ENCODE measurements at places on chromosomes 16 and 17.

GRCh38 chr16:30651124-30652004 lies 604 bp downstream of the PRR14 start:
- peak; percentile 58 for DNase-seq

- no peak for DNase-seq
These were observed 42.8 kb downstream of the METRNL start for GRCh38 chr17:83121921-83122820.

DNA sequence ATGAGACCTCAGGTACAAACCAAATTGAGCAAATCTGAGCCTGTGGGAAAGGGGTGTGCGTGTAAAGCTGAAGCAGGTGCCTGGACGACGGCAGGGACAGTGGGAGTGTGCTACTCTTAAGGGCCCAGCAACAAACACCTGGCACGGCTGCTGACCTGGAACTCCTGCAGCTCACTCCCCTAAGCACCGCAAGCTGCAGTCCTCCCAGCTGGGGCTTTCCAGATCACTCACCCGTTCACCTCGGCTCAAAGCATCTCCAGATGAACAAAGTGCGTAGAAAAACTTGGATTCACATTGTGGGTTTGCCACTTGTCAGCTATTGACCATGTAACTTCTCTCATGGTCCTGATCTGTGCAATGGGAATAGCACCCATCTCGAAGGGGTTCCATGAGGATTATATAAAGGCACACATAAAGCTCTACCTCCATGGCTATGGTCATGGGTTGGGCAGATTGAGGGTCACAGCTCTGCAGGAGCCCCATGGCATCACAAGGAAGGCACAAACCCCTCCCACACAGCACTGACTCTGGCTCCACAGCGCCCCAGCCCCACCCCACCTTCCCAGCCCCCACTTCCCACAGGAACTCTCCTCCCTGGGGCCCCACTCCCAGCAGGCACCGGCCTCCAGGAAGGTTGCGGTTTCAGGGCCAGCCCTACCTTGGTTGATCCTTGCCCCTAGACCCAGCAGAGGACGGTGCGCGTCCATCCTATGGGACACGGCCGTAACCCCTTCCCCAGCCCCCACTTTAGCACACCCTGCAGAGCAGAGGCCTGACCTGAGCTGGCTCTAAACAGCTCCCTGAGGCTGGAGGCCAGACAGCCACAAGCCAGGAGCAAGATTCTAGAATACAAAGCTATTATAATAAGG lies 21.9 kb downstream of the ST3GAL2 start:
- DNase-seq: no peak

- DNase-seq: no peak
These were observed 8.3 kb upstream of the CLUH start for GRCh38 chr17:2719861-2720260.

DNA sequence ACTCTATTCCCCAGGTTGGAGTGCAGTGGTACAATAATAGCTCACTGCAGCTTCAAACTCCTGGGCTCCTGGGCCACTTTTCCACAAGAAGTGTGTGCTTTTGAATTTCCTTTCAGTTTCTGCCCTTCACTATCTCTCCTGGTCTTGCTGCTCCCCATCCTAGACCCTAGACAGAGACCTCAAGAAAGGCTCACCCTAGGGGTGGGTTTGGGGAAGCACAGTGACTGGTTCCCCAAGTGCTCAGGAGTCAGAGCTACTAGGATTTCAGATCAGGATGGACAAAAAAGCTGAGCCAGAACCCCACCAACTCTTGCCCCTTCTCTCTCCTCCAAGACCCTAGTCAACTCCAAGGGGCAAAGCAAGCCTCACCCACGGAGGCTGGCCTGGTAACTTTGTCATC lies 1.6 kb upstream of the SEBOX start:
- no peak for DNase-seq

GRCh38 chr16:10791048-10791447 lies 27.5 kb downstream of the TVP23A start:
- DNase-seq: no peak

DNA sequence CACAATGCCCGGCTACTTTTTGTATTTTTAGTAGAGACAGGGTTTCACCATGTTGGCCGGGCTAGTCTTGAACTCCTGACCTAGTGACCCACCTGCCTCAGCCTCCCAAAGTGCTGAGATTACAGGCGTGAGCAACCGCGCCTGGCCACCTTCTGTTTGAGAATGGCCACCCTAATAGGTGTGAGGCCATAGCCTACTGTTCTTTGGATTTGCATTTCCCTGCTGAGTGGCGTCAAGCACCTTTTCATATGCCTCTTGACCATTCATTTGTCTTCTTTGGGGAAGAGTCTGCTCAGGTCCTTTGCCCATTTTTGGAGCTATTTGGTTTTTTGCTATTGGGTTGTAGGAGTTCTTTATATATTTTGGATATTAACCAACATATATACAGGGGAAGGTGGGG lies 276.7 kb downstream of the PARN start:
- no peak for DNase-seq

DNA sequence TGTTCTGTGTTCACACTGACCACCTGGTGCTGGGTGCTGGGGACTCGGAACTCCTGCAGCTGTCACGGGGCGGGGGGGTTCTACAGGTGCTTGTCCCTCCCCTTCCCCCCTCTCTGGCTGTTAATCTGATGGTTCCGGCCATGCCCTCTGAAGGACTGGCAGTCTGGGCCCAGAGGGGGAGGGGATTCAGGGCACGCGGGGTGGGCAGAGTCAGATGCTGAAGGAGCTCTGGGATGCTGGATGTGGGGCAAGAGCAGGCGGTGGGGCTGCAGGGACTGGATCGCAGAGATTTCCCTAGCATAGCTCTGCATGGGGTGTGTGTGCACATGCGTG lies 5.4 kb upstream of the TBX21 start:
- no peak for DNase-seq

GRCh38 chr17:69228018-69228417 lies 606 bp downstream of the ABCA10 start:
- no peak for DNase-seq

GRCh38 chr17:2025220-2025621 lies at the start of gene RTN4RL1:
Gene RTN4RL1 (minus strand): TSS chr17:2025334. CDS start chr17:2024865, 469 bp downstream.
- DNase-seq: peak; percentile 62

GRCh38 chr17:11855306-11855705 lies 142.0 kb downstream of the ZNF18 start:
- DNase-seq: no peak

- no peak for DNase-seq
These were observed 183.9 kb upstream of the CDH5 start for GRCh38 chr16:66182592-66182991.

- DNase-seq: no peak
These were observed at the start of gene TNS4 for GRCh38 chr17:40501499-40501911. Gene TNS4 (minus strand): TSS chr17:40501623. CDS start chr17:40496425, 5,198 bp downstream.

DNA sequence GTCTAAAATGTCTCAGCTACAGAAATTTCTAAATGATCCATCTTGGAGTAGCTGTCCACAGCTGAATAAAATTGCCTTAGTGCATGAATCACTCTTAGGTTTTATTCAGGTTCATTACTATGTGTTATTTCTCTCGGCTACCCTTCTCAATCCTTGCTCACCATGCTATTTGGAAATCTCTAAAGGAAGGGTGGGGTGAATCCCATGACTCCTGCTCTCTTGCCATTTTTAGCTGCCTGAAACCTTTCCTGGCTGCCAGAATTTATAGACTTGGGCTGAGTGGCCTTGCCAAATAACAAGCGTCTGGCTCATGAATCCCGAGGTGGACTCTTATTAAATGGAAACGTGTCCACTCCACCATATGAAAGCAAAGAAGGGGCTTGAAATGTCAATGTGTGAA lies 936.1 kb upstream of the SOX9 start:
- DNase-seq: no peak

DNA sequence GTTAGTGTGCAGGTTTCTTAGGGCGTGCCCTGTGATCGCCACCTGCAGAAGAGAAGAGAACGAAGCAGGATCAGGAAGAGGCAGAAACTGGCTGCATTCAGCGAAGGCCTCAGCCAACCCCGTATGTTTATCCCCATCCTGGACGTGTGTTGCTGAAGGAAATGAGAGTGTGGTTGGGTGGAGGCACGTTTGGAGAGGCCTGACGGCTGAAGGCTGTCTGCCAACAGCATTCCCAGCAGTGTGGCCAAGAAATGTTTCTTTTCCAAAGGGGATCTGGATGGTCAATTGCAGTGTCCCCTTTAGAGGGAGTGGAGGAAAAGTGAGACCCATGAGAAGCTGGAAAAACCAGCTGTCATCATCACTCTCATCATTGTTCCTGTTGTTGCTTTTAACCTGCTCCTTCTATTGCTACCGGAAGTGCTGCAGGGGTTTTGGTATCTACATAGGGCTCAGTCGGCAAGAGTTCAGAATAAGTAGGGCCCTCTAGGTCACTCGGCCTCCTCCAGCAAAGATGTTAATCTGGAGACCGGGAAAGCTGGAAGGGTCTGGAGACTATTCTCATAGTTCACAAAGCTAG lies 46.5 kb upstream of the SLC47A1 start:
- DNase-seq: no peak

DNA sequence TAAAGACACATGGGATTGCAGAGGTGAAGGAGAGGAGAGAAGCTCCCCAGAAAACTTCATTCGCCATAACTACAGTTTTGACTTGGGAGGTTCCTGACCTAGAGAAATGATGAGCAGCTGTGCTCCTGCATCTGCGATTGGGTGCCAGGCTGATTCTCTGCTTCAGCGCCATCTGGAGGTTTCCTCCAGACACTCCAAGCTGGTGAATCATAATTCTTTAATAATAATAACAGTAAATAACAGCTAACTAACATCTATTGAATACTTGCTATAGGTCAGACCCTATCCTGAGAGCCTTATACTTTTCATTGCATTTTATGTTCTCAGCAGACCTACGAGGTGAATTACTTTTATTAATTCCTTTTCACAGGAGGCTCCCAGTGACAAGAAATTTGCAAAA lies 575.8 kb downstream of the TOX3 start:
- no peak for DNase-seq

GRCh38 chr16:374616-374926 lies 4.2 kb upstream of the MRPL28 start:
- no peak for DNase-seq

GRCh38 chr16:24497440-24497839 lies 41.9 kb upstream of the RBBP6 start:
- DNase-seq: no peak

DNA sequence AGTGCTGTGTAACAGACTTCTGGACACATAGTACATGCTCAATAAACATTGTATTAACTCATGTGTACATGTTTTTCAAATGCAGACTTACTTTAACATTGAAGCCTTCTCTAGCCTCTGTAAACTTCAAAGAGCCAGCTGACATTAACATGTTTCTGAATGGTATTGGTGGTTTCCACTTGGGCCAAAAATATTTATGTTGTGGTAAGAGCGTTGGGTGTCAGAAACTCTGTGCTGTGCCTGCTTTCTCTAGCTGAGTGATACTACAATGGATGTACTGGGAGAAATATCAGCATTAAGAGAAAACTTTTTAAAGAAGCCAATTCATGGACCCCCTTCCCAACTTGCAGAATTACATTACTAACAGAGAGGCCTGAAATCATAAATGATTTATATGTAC lies 1951.7 kb downstream of the TP53TG3F start:
- DNase-seq: no peak

GRCh38 chr17:57875290-57876022 lies 25.6 kb upstream of the MRPS23 start:
- DNase-seq: no peak

DNA sequence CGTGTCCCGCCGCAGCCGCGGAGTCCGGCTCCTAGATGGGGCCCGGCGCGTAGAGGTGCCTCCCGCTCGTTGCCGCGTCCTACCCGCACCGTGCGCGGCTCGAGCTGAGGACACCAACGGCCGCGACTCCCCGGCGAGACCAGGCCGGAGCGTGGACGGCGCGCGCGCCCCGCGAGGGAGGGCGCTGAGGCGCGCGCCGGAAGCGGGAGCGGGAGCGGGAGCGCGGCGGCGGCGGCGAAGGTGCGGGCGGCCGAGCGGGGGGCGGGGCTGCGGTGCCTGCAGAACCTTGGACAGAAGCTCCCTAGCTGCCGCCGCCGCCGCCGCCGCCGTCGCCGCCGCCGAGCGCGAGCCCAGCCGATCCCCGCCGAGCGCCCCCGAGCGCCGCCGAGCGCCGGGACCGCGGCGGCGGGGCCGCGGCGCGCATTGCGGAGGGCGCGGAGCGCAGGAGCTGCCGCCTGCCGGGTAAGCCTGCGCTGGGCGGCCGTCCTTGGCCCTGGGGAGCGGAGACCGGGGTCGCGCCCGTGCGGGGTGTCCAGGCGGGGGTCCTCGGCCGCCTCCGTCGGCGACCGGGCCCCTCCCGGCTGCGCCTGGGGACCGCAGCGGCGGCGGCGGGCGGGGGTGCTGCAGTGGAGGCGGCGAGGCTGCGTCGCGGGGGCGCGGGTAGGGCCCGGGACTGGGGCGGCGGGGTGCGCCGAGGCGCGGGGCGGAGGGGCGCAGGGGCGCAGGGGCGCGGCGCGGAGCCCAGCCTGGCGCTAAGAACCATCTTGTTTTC lies at the start of gene CDK5R1:
Gene CDK5R1, plus strand, starts transcription at position 293 of the 772 bp plus-strand sequence. CDS start 628 bp downstream, outside the sequence.
- DNase-seq: peak; percentile 62

DNA sequence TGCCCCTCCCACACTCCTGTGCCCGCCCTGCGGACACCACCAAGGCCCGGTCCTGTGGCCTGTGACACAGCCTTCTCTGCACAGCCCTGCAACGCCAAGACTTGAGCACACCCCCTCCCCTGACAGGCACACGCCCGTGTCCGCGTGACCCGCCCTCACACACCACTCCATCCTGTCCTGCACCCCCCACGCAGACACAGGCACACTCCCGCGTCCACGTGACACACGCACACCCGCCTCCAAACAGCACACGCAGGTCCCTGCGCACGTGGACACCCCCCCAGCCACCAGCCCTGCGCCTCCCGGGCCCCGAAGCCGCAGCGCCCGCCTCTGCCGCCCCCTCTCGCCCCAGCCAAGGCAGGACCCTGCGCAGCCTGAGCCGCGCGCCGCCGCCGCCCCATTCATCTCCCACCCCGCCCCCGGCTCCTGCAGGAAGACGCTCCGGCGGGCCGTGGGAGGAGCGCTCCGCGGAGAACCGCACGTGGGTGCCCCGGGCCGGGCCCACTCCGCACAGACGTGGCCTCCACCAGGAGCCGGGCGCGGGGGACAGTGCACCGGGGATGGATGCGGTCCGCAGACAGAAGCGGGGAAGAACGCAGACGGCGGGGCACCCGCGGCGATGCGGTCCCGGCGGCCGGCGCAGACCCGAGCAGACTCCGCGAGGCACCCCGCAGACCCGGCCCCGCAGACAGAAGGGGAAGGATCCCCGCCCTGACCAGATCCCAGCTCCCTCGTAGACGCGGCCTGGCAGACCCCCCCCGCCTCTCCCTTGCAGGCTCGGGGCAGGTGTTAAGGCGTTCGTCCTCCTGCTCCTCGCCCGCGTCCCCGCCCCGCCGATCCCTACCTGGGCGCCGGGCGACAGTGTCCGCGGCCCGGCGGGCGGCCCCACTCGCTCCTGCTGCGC lies 506 bp downstream of the CAMKK1 start:
- DNase-seq: peak; percentile 72

GRCh38 chr16:89357055-89357816 lies 133.1 kb downstream of the ANKRD11 start:
- DNase-seq: peak; percentile 47

- no peak for DNase-seq
These were observed 38.5 kb upstream of the SLC25A19 start for GRCh38 chr17:75327757-75328156.

Data from stimulated activated CD4-positive, alpha-beta T cell treated with anti-CD3 and anti-CD28 coated beads, TNF-alpha, amount 100 ng/mL, for 4 hours (primary cell).